Astrocyte of the cerebellum (primary cell): ENCODE measurements at places on chromosomes 6 and 20.

DNA sequence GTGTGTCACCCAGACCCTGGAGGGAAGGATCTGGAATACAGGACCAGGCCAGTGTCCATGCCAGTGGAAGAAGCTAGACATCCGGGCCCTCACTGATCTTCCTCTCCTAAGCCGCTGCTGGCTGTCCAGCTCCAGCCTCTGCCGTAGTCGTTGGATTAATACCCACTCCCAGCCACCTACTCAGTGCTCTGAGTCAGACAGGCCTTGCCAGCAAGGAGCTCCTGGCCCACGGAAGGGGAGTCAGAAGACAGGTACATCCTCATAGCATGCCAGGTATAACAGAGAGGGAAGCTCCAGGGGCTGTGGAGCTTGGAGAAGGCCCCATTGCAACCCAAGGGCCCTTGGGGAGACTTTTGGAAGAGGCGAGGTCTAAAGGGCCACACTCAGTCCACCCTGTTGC lies 49.0 kb downstream of the STK35 start:
- DNase-seq, result no peak

DNA sequence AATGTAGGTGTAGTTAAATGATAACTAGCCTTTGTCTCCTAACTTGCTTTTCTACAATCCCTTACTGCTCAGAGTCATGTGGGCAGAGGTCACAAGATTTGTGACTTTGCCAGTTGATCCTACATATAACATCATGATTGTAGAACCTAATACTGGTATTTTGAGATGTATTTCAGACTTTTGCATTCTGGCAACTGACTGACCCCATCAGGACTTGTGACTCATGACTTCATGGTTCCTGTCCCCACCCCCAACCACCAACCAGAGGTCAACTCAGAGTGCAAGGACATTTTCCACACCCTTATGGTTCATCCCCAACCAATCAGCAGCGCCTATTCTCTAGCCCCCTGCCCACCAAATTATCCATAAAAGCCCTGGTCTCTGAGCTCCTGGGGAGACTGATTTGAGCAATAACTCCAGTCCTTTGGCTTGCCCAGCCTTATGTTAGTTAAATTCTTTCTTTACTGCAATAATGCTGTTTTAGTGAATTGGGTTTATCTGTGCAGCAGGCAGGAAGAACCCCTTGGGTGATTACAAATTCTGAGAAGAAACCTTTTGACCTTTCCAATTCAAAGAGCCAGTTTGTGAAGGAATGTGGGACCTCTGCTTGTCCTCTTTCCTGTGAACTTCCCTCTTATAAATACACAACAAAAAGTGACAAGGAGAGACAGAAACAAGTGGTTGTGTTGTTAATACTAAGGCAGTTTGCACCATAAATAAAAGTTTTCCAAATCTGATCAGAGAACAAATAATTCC lies 588.7 kb downstream of the UTRN start:
- no peak for DNase-seq

DNA sequence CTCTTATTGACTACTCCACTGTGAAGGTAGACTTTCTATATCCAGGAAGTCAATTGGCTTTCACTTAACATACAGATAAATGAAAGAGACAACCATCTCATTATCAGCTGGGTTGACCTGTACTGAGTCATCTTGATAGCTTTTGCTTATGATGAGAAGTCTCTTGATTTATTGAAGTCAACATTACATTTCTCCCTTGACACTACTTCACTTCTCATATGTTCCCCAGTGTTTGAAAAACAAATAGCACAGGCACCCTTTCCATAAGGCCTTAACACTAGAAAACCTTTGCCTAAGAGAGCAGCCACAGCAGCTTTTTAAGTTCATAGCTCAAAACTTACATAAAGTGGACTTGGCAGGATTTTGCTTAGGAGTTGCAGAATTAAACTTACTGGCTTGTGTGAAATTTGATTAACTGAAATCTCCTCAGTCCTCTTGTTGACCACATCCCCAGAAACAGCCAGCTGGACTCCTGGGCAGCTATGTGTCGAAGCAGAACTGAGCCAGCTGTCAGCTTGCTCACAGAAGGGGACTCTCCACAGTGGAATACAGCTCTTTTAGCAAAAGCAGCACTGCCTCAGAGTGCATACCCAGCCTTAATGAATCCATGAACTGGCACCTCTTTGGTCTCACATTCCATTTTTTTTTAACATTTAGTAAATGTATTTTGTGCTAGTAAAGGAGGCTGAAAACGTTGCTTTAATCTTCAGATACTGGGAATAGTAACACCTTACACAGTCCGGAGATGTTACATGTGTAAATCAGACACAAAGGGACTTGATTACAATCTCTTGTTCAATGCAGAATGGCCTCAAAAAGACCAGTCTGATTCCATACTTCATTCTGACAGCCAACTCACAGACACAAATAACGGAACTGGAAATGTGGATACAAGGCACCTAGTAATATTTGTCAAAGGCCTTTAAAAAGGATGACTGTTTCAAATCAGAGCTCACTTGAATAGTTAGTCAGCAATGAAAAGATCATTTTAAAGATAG lies 1532.7 kb downstream of the HACE1 start:
- DNase-seq, result no peak

DNA sequence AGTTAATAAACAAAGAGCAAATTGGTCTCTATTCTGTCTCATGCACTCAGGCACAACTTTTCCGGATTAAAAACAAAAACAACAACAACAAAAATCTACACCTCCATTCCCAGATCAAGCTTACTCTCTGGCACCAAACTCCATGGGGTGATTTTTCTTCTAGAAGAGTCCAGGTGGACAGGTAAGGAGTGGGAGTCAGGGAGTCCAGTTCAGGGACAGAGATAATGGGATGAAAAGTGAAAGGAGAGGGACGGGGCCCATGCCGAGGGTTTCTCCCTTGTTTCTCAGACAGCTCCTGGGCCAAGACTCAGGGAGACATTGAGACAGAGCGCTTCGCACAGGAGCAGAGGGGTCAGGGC lies 437 bp upstream of the HLA-A start:
- DNase-seq, result no peak

- DNase-seq, result no peak
Observed at GRCh38 chr20:48679599-48679998, 148.2 kb downstream of the PREX1 start.

DNA sequence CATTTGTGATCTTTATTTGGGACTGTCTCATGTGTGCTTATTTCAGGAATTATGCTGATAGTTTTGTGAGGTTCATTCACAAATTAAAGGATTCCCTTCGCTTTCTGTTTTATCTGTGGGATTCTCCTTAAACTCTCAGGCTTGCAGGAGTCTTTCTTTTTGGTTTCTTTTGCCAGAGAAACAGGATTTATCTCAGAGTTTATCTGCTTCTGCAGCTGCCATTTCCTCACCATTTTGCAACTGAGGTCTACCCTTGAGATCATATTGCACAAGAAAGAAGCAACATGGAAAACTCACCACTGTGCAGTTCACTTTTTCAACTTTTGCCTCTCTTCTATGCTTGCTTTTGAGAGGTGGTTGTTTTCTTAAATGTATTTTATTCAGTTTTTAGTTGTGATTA lies 201.0 kb downstream of the PRL start:
- DNase-seq, result no peak

DNA sequence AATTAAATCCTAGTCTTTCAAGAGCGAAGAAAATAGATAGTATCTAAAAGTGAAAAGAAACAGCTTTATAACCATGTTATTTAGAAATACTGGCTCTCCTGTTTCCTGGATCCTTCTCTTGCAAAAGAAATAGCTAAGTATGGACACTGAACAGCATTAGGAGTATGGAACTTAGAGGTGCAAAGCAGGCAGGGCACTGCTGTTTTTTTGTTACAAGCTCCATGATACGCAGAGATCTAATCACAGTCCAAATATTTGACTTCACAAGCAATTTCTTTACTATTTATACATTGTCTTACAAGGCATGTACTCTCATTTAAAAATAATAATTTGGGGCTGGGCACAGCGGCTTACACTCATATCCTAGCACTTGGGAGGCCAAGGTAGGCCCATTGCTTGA lies 7.6 kb downstream of the TRPC4AP start:
- no peak for DNase-seq

DNA sequence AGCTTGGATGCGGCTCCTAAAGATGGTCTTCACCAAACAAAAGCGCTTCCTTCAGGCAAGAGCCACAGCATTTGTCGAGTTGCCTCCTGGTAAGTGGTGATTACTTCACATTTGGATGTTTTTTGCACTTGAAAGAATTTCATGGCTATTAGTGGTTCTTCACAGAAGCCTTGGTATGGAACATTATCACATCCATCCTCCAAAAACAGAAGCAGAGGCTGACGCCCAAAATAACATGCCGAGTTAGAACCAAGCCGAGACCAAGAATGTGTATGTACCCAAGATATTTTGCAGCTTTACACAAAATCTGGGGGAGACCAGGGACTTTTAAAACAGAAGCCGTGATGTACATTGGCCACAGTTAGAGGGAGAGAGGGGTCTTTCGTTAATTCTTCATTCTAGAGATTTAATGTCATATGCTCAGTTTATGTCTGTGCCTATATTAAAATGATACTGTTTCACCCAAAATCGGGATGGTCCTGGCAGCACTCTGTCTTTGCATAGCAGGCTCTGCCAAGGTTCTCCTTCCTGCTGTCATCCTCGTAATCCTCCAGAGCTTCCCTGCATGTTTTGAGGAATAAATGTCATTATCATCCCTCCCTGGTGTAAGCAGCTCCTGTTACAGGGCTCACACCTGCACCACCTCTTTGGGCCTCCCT lies 109.3 kb downstream of the TMEM242 start:
- DNase-seq, result no peak

GRCh38 chr20:58482416-58482815 lies 32.8 kb downstream of the APCDD1L start:
- DNase-seq, result peak; percentile 33

DNA sequence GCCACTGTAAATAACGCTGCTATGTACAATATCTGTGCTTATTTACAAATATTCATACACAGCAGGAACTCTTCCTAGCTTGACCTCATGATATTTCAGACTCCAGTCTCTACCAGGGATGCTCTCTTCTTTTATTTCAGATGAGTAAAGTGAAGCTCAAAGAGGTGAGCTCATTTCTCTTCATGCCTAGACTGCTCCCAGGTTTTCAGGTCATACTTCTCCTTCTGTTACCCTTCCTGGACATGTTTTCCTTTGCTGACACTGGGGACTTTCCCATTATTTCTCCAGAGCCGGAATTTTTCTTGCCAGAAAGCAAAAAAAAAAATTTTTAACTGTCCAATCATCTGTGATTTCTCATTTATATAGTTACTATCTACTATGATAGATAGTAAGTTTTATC lies 147.2 kb upstream of the DST start:
- DNase-seq, result no peak

- no peak for DNase-seq
Observed at GRCh38 chr6:9346923-9347322, 911.6 kb upstream of the SLC35B3 start.
